Stimulated activated CD4-positive, alpha-beta T cell treated with anti-CD3 and anti-CD28 coated beads, Interleukin-1b, Interleukin-23, amount 100 ng/mL, for 4 hours (primary cell): ENCODE measurements at places on chromosomes 13 and 19.
A peak's percentile ranks its signal among the peaks of the same experiment; 100 is the strongest.

DNA sequence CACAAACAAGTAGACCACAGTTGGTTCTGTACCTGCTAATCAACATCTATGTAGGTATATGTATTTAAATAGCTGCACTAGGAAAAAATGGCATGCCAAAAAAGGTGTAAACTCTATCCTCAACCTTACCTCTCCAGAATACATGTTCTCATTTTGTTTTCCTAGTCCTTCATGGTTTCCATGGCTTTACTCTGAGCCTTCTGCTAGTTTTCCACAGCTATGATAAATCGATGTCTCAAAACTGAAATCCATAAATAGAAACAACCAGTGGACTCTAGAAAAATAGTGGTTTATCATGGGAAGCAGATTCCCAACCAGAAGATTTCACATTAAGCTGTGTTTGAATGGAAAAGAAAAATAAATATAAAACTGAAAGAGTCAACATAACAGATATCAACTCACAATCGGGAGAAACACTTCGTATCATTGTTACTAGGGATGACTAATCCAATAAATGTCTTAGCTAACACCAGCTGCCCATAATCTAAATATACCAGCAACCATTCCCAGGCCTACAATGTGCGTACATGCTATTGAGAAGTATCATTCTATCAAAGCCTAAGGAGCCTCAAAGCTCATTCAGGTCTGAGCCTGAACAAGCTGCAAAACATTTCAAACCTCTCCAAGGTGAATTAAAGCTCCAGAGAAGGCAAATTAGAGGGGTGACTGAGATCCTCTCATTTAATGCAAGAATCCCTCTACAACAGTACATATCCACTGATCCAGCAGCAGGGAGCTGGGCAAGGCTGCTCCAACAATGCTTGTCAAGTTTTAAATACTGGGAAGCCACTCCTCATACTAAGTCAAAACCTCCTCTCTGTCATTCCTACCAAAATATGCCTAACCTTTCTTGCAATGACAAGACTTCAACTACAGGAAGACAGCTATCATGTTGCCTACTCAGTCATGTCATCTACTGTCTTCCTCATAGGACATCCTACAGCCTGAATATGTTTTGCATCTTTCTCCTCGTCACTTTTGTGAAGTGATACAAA lies 90.2 kb downstream of the KCTD12 start:
- DNase-seq = no peak

DNA sequence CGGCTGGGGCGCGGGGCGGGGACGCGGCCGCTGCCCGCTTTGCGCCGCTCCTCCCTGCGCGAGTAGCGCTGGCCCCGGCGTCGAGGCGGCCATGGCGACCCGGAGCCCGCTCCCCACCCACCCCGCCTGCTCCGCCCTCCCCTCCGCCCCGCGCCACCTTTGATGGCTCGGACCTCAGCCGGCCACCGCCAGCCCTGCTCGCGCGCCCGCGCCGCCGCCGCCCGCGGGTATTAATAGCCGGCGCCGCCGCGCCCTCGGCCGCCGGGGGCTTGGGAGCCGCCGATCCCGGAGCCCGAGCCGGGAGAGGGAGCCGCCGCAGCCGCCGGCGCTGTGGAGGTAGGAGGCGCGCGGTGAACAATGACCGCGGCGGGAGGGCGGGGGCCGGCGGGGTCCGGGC lies 261 bp downstream of the FARP1 start:
- no peak for DNase-seq

DNA sequence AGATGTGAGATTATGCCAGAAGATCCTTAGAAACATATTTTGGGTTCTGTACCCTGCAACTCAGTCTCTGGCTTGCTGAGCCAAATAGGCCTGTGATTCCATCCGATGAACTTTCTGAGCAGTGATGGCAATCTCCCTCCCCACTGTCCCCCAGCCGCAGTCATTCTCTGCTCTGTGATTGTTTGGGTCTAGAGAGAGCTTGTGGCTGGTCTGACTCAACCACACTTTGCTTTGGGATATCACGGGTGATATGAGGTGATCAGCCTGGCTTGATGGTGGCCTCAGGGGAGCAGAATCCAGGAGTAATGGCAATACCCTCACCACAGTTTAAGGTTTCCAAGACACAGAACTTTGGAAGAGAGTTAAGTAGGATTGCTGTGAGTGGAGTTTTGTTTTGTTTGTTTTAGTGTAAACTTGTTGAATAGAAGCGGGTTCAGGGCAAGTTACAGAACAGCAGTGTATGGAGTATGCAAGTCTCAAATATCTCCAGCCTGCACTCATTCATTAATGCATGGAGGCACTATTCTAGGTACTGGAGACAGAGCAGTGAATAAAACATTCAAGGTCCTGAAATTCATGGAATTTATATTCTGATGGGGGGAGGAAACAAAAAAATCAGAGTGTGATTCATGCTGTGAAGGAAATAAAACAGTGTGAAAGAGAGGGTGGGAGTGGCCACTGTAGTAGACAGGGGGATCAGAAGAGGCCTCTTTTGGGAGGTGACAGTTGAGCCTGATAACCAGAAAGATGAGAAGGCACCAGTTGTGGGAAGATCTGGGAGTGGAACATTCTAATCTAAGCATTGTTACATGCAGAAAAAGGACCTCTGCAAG lies 5.3 kb downstream of the SAMD4B start:
- no peak for DNase-seq

- no peak for DNase-seq
Measured at GRCh38 chr13:70090036-70090723, 17.4 kb upstream of the ATXN8OS start.

DNA sequence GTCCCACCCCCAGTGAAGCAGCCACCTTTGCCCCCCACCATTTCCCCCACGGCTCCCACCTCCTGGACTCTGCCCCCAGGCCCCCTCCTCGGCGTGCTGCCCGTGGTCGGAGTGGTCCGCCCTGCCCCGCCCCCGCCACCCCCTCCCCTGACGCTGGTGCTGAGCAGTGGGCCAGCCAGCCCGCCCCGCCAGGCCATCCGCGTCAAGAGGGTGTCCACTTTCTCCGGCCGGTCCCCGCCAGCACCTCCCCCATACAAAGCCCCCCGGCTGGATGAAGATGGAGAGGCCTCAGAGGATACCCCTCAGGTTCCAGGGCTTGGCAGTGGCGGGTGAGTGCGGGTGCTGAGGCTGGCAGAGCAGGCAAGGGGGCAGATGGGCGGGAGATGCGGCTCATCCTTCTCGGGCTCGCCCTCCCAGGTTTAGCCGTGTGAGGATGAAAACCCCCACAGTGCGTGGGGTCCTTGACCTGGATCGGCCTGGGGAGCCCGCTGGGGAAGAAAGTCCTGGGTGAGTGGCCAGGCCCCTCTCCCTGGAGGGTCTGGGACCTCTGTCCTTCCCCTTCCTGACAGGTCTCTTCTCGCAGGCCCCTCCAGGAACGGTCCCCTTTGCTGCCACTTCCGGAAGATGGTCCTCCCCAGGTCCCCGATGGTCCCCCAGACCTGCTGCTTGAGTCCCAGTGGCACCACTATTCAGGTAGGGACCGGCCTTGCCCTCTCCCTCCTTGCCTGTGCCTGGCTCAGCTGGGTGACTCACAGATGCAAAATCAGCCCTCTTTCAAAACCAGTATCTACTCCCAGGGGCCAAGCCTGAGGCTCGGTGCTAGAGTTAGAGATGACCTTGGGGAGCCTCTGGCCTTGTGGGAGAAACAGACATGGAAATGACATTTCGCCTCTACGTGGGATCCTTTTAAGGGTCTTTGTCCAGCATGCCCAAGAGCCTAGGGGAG lies 8.8 kb downstream of the IGFLR1 start:
- DNase-seq = no peak

- DNase-seq = peak; percentile 69
Measured at GRCh38 chr19:49889687-49890348, 6.9 kb downstream of the IL4I1 start.
